Cardiac muscle cell (in vitro differentiated cells and primary cell): ENCODE measurements at places on chromosomes 2 and 18. TPM values are rescaled to one million over a fixed set of nuclear protein-coding genes. Genes with fewer than 3 reads are reported as not detected.
A peak's percentile ranks its signal among the peaks of the same experiment; 100 is the strongest.

DNA sequence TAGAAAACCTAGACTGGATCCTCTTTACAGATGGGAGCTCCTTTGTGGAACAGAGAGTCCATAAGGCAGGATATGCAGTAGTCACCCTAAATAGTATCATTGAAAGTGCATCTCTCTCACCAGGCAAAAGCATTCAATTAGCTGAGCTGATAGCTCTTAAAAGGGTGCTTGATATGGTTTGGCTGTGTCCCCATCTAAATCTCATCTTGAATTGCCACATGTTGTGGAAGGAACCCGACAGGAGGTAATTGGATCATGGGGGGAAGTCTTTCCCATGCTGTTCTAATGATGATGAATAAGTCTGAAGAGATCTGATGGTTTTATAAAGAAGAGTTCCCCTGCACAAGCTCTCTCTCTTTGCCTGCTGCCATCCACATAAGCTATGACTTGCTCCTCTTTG lies 96.2 kb upstream of the RMP24 start:
- no peak for DNase-seq

The AGXT gene
- polyA plus RNA-seq: 0.75 and 0.99 TPM in 2 replicates

The IL18RAP gene
- 0.61 TPM in 1 of 2 replicates, not detected in the other for polyA plus RNA-seq

DNA sequence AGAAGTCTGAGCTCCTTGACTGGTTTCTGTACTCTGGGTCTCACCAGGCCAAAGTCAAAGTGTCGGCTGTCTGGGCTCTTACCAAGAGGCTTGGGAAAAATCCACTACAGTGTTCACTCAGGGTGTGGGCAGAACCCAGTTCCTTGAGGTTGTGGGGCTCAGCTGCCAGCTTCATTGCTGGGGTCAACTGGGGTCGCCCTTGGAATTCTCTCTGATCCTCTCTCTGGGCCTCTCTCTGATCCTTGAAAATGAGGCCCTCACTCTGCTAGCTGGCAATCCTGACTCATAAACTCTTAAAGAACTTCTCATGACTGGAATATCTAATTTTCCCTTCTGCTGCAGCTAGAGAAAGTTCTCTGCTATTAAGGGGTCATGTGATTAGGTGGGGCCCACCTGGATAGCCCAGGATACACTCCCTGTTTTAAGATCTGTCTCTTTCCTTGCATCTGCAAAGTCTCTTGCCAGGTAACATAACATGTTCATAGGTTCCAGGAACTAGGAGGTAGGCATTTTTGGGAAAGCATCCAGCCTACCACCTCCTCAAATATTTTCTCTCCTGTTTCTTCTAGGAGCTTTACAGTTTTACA lies 66.3 kb downstream of the SP110 start:
- no peak for DNase-seq

- no peak for DNase-seq
Observed at GRCh38 chr2:238396663-238397062, 30.1 kb upstream of the ASB1 start.

The NETO1 gene
- polyA plus RNA-seq: 2.8 and 5.8 TPM in 2 replicates

GRCh38 chr18:76359909-76360308 lies 135.1 kb downstream of the ZNF516 start:
- DNase-seq: no peak

- DNase-seq: no peak
Observed at GRCh38 chr2:3299703-3300102, 77.9 kb downstream of the EIPR1 start.

DNA sequence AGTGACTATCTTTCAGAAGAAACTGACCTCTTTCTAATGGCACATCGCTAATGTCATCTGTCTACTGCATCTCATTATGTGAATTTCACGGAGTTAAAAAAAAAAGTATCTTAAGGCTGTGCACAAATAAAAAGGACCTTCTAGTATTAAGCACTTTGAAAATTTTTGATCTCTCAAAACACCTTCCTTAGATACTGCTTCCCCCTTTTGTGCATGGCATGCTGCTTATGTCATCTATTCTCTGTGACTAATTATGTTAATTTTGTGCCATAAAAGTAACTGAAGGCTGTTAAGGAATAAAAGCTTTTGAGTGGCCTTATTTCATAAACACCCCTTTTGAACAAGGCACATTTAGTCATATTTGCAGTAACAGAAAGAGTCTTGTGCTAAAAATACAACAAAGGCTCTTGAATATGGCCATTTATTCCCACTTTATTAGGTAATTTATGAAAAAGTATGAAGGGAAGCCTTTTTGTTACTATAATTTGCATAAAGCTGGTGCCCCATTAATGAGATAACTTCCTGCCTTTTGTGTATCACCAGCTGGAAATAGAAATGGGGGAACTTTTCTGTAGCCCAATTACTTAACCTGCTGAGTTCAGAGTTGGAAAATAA lies 1412.0 kb upstream of the ZEB2 start:
- no peak for DNase-seq

GRCh38 chr2:181264001-181264400 lies 193.2 kb upstream of the ITGA4 start:
- DNase-seq: no peak

DNA sequence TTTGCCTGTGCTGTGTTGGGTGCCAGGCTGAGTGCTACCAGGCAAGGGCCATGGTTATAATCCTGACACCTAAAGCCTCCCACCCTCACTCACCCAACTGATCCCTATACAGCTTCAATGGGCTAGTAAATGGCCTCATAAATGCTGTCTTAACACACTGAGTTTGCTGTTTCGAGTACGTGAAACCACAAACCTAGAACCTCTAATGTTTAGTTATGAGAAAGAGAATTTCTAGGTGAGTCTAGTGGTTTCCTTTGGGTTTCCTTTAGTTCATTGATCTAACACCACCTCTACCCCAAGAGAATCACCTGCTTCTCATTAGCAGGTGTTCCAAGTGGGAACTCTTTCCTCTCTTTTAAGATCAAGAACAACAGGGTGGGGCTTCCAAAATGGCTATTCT lies 172.0 kb downstream of the MC4R start:
- no peak for DNase-seq

GRCh38 chr2:159933727-159934049 lies 128.7 kb downstream of the PLA2R1 start:
- DNase-seq: no peak

DNA sequence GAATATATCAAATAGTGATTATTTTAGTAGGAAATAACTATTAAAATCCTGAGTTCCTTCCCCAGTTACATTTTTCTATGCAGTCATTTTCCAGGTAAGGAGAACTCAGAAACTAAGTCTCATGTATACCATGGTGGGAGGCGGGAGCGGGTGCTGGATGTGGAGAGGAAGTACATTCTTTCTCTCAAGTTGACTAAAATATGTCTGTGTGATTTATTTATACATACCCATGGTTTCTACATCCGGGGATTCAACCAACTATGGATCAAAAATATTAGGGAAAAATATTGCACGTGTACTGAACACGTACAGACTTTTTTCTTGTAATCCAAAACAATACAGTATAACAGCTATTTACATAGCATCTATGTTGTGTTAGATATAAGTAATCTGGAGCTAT lies 6.8 kb downstream of the ZCCHC2 start:
- DNase-seq: no peak

DNA sequence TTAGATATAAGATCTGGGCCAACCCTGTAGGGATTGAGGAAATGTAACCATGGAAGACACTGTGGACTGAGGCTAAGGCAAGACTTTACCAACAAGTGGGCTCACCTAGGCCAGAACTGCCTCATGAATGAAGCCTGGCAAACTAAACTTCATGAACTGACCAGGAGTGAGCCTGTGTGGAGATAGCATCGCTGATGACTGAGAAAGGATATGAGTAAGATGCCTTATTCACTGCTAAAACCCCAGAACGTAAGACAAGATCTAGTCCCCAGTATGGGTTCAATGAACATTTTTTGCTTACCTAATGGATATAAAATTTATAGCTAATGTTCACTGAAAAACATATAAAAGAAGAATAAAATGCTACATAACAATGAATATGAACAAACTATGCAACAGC lies 399.8 kb downstream of the SATB2 start:
- DNase-seq: no peak

- no peak for DNase-seq
Observed at GRCh38 chr2:216911008-216911407, 51.1 kb upstream of the TNP1 start.

DNA sequence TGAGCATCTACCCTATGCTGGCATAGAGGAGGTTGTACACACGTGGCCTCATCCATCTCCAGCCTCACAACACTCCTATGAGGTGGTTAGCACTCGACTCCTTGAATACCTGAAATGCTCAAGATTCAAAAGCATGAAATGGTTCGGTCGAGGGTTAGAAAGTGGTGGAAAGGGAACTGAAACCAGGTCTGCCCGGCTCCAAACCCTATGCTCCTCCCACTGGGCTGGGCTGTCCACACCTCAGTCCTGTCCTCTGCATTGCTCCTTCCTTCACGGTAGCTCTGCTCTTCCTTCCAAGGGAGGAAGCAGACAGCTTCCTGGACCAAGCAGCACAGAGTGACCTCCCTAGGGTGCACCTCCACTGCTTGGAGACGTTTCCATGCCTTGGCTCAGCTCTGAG lies 565.2 kb upstream of the ID2 start:
- DNase-seq: no peak

- DNase-seq: peak; percentile 88
Observed at GRCh38 chr2:163319006-163319405, 416.8 kb downstream of the FIGN start.

The BBS5 gene
- polyA plus RNA-seq: 8.9 and 14.0 TPM in 2 replicates

The CROCC2 gene
- polyA plus RNA-seq: not detected in 2 replicates

The REEP1 gene
- 19.3 and 20.4 TPM in 2 replicates for polyA plus RNA-seq

- no peak for DNase-seq
Observed at GRCh38 chr18:71846716-71847115, 697.4 kb downstream of the CBLN2 start.

DNA sequence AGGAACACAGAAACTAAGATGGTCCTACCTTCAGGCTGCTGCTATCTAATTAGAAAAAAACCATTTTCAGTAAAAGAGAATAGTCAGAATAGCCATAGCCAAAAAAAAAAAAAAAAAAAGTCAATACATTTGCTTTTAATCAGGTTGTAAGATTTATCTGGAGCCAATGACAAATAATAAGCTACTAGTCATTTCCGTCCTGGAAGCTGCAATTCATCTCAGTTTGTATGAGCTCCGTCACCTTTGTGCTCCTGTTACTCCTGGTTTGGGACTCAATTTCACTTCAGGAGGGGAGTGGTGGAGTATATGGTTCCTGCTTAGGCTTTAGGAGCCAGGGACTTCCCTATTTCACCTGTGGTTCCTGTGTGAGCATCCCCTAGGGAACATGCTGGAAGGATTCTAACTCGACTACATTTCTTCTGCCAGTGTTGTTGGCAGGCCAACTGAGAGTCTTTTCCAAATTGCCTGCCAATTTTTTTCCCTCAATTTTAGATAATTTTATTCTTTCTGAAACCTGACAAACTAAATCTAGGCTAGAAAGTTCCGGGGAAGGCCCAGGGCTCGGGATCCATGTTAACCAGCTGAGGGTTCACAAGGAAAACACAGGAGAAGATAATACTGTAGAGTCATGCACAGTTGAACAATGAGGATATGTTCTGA lies 481.8 kb downstream of the DLGAP1 start:
- DNase-seq: no peak

- no peak for DNase-seq
Observed at GRCh38 chr2:43102366-43103092, 123.9 kb downstream of the ZFP36L2 start.

The ANTXR1 gene
- polyA plus RNA-seq: 24.0 and 25.6 TPM in 2 replicates

GRCh38 chr2:69306393-69306821 lies 80.6 kb downstream of the GFPT1 start:
- DNase-seq: peak; percentile 57

GRCh38 chr2:110107092-110108079 lies 8.2 kb downstream of the MALL start:
- DNase-seq: no peak

- no peak for DNase-seq
Observed at GRCh38 chr2:154125891-154126290, 254.2 kb downstream of the GALNT13 start.

DNA sequence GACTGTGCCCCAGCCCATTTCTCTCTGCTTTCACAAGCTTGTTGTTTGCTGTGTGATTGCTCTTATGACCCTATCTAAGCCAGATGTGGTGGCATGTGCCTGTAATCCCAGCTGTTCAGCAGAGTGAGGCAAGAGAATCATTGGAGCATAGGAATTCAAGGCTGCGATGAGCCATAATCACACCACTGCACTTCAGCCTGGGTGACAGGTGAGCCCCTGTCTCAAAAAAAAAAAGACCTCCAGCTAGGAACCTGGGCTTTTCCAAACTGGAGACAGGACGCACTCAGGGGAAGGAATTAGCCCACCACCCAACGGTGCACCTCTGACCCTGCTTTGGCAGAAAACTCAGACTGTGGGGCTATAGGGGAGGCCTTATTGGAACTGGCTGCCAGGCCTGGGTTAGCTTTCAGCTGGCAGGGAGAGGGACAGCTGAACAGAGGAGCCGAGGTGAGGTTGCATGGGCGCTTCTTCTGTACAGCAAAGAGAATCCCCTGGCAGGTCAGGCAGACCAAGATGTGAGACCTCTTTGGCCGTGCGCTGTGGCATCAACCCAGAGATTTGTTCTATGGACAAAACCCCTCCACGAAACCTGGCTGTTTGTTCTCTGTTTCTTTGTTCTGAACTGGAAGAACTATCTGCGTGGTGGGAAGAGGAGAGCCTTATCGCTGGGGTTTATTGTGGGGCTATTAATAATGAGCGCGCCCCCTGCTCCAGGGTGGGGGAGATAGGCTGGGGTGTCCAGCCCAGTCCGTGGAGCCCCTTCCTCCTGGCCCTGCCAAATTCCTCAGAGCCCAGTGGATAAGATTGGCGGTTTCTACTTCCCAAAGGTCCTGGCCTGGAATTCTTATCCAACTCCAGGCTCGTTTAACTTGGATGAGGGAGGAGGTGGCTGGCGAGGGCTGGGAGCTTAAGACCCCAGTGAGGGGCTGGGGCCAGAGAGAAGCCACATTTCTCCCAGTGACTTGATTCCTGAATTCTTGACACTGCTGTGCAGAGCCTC lies 38.8 kb upstream of the SMAD7 start:
- DNase-seq: no peak

GRCh38 chr2:225788571-225789094 lies 389.1 kb downstream of the NYAP2 start:
- no peak for DNase-seq

DNA sequence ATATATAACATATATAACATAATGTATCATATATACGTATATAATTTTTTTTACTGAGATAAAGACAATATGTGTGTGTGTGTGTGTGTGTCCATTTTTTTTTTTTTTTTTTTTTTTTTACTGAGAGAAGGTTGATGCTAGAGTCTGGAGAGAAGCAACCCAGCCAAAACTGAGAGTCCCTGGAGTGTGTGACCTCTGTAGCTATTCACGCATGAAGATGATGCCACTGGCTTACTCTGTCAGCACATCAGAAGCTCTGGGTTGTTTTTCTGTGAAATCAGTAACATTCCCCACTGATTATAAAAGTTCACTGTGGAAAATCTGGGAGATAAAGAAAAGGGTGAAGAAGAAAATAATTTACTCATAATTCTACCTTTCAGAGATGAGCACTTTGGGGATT lies 27.2 kb downstream of the CCDC195 start:
- no peak for DNase-seq

The TCF7L1 gene
- polyA plus RNA-seq: 10.0 and 19.0 TPM in 2 replicates

DNA sequence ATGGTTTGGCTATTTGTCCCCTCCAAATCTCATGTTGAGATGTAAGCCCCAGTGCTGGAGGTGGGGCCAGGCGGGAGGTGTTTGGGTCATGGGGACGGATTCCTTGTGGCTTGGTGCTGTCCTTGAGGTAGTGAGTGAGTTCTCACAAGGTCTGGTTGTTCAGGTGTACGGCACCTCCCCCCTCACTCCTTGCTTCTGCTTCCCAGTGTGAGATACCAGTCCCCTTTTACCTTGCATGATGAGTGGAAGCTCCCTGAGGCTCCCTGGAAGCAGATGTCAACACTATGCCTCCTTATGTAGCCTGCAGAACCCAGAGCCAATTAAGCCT lies 232.6 kb downstream of the LDLRAD4 start:
- DNase-seq: no peak

The OTOF gene
- polyA plus RNA-seq: 0.30 TPM in 1 of 2 replicates, not detected in the other

The GTF2A1L gene
- polyA plus RNA-seq: 0.68 and 2.7 TPM in 2 replicates

The C2orf78 gene
- polyA plus RNA-seq: not detected in 2 replicates
